Mucosa of descending colon (tissue), 3 donors: ENCODE measurements at places on chromosomes 3 and 15. TPM values are rescaled to one million over a fixed set of nuclear protein-coding genes. Genes with fewer than 3 reads are reported as not detected.

DNA sequence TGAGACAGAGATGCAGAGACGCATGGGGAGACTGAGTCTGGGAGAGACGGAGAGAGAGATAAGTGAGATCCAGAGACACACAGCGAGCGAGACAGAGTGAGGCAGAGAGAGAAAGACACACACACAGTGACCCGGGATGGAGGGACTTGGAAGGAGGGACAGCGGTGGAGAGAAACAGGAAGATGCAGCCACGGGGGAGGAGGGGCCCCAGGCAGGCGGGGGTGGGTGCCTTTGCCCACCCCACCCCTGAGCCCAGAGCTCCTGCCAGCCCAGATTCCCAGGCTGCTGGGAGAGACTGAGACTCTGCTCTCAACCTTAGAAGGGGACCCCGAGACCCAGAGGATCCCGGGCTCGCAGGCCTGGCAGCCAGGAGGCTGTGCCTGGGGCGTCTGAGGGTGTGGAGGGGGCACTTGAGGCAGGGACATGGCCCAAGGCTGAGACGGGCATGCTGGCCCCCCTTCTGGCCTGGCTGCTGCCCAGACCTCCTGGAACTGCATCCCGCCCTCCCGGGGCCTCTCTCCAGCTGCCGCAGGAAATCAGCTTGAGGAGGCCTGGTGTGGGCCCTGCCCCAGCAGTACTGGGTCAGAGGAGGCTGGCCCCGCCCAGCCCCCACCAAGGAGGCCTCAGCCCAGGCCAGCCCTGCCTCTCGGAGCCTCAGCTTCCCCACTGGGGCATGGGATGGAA, 18.1 kb downstream of the H1-8 start:
- peak; percentile 59 for DNase-seq

DNA sequence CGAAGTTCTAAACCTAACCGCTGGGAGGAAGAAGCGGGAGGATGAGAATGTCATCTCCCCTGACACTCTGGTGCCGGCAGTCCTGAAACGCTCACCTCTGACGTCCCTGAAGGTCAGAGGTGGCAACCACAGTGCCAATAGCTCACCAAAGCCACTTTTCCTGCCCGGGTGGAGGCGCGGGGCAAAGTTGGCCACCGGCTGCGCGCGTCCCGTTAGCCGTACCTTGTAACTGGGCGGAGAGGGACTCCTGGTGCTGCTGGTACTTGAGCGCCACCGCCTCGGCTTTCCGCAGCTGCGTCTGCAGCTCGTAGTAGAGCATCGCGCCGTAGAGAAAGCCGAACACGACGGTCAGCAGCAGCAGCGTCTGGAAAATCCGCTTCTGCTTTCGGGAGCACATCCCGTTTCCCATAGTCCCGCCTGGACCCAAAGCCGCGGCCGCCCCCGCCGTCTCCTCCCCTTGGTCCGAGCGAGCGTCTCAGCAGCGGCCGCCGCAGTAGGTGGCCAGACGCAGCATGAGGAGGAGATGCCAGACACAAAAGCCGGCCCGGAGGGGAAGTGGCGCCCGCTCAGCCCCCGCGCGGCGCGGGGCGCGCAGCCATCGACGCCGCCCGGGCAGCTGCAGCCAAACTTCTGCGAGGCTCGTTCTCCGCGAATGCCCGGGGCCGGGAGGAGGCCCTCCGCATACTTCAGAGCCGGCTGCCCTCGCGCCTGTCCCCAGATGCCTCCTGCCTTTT, 680 bp downstream of the GOLIM4 start:
- peak; percentile 83 for DNase-seq

The OPA1 gene
- total RNA-seq = 90.8 TPM

DNA sequence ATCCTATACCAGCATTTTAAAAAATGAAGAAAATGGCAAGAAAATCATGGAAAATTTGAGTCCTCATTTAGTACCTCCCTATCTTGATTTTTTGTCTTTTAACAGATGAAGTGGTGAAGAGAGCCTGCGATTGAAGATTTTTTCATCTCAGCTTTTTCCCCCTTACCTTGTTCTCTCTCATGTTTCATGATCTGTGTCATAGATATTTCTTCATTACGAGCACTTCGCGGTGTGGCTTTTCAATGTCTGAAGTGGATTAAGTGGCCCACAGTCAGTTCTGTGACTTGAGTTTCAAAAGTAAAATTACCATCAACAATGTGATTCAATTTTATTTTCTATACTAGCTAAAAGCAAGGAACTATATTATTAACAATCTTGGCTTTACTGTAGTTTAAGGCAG, 147.2 kb downstream of the FNDC3B start:
- no peak for DNase-seq

- DNase-seq = no peak
Measured at GRCh38 chr15:51727141-51727897, 10.1 kb downstream of the LYSMD2 start.

- no peak for DNase-seq
Measured at GRCh38 chr3:191070762-191071403, 128.2 kb upstream of the OSTN start.

The DNAH12 gene
- total RNA-seq = 0.26 TPM

The DNAH1 gene
- 25.9 TPM for total RNA-seq

The ZMYND10 gene
- 0.60 TPM for total RNA-seq

The EPHB3 gene
- 14.1 TPM for total RNA-seq

- no peak for DNase-seq
Measured at GRCh38 chr3:173789530-173790162, 392.1 kb downstream of the NLGN1 start.

DNA sequence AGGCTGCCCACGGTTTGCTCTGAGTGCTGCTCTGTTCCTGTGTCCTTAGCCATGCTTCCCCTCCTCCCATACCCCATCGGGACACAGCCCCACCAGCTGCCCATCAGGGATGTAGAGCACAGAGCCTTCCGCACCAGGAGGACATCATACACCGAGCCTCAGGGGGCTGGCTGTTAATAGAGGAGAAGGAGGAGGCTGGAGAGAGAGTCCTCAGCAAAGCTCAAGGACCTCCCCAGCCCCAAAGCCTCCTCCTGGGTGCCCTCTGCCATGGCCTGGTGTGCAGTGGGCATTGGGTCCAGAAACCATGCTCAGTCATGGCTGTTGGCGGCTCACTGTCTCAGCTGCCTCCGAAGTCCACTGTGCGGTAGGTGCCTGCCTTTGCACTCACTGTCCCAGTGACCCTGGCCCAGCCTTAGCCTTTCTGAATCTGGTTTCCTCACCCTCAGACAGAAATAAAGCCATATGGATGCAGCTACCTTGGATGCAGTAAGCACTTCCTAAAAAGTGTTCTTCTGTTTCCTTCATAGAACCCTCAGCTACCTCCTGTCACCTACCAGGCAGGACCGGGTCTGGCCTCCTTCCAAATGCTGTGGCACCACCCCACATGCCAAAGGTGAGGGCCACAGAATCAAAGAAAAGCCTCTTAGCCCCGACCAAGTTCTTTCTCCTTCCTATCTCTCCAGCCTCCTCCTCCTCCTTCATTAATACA, 53.9 kb downstream of the ACAD9 start:
- DNase-seq = no peak

The IL17RE gene
- total RNA-seq = 116 TPM

The ALCAM gene
- total RNA-seq = 12.6 TPM

- no peak for DNase-seq
Measured at GRCh38 chr3:196531418-196531817, 16.3 kb upstream of the SMCO1 start.

The CCDC54 gene
- not detected for total RNA-seq

DNA sequence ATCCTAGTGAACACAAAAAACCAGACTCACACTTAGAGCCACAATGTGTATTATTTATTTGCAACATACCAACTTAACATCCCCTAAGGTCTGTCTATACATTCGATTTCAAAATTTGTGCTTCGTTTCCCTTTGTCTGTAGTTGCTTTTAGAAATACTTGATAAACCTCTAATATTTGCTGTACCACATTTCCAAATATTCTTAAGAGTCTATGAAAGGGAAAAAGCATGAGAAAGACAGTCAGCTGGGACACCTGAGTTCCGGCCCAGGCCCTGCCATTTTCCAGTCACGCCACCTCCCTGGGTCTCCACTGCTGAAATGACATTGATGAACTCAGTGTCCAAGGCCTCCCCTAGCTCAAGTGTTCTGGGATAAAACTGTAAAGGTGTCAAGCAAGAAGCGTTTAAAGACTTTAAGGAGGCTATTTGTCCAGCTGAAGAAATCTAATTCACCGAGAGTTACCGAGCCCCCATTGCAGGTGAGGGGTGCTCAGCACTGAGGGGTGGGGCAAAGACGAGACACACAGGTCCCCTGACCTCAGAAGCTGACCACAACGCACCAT, 26.6 kb downstream of the LRRC2 start:
- DNase-seq = no peak

The CPNE9 gene
- not detected for total RNA-seq

DNA sequence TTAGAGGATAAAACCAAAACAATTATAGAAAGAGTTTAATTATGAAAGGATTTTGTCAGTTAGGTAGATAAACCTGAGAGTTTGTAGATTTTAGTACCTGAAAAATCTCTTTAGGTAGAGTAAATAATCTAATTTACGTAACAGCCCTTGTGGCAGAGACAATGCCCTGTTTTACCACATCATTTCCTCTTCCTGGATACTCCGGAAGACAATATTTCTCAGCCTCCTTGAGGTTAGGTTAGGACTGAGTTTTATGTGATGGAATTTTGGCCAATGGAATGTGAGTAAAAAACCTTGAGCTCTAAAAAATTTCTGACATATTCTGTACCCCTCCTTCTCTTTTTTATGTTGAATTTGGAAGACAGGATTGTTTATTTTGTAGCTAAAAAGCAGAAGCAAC, 50.7 kb upstream of the TPRG1 start:
- no peak for DNase-seq

GRCh38 chr3:149657321-149657925, 402 bp downstream of the WWTR1 start:
- DNase-seq = peak; percentile 40

The CHRNA7 gene
- total RNA-seq = 5.3 TPM

DNA sequence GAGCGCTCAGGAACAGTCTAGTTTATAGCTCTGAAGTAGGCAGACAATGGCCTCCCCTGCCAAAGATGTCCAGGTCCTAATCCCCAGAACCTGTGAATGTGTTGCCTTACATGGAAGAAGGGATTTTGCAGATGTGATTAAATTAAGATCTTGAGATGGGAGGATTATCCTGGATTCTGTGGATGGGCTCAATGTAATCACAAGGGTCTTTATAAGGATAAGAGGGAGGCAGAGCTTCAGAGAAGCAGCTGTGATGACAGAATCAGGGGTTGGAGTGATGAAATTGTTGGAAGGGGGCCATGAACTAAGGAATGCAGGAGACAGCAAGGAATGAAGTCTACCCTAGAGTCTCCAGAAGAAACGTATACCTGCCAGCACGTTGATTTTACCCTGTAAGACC, 14.0 kb upstream of the GK5 start:
- DNase-seq = no peak

- no peak for DNase-seq
Measured at GRCh38 chr3:54862526-54862925, 65.3 kb downstream of the LRTM1 start.

- no peak for DNase-seq
Measured at GRCh38 chr15:49622561-49622960, 1.7 kb downstream of the DTWD1 start.

GRCh38 chr3:43644443-43644842, 22.6 kb upstream of the ANO10 start:
- DNase-seq = no peak

- DNase-seq = no peak
Measured at GRCh38 chr3:49386056-49386756, 25.6 kb downstream of the RHOA start.

DNA sequence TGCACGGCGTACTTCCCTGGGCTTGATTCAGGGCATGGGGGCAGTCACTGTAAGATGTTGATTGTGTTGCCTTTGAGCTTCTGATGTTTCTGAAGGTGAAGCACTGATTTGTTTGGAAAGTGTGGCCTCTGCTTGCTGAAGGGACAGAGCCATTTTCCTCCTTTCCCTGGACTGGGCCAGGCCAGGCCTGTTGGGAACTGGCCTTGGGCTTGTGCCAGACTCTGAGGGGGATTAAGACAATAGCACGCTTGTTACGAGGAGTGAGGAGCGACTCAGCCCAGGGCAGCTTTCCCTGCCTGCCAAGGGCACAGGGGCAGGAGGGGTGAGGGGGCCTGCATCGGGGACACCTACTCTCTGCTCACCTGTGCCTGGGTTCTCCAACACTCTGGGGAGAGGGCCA, 42.9 kb downstream of the LINGO1 start:
- DNase-seq = no peak

DNA sequence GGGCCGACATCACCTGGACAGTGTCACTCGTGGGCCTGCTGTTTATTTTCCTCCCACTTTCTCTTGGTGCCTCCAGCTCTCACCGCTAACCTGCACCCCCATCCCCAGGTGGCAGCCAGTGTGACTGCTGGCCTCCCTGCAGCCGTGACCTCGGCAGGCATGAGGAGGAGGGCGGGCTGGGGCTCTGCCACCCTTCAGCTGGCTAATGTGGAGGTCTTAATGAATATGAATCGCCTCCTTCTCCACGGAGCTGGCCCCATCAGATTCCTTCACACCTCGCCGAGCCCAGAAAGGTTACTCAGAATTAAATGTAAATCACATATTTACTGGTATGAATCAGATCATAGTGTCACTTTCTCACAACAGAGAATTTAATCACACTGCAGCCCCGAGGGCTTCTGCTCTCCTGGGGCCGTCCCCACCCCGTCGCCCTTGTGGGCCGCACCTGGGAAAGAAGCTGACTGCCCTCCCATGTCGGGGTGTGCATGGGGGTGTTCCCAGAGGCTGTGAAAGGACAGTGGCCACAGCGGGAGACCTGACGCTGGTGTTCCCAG, 171.1 kb upstream of the TLE3 start:
- DNase-seq = no peak

DNA sequence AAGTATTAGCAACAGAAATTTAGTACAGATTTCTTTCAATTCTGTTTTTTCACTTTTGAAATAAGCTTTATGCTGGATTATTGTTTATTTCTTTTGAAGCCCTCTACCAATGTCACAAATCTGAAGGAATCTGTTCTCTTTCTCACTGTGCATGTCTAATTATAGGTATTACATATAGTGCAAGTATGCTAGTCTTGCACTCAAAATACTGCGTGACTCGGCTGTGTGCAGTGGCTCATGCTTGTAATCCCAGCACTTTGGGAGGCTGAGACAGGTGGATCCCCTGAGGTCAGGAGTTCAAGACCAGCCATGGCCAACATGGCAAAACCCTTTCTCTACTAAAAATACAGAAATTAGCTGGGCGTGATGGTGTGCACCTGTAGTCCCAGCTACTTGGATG, 95.8 kb upstream of the PLAAT1 start:
- DNase-seq = no peak

DNA sequence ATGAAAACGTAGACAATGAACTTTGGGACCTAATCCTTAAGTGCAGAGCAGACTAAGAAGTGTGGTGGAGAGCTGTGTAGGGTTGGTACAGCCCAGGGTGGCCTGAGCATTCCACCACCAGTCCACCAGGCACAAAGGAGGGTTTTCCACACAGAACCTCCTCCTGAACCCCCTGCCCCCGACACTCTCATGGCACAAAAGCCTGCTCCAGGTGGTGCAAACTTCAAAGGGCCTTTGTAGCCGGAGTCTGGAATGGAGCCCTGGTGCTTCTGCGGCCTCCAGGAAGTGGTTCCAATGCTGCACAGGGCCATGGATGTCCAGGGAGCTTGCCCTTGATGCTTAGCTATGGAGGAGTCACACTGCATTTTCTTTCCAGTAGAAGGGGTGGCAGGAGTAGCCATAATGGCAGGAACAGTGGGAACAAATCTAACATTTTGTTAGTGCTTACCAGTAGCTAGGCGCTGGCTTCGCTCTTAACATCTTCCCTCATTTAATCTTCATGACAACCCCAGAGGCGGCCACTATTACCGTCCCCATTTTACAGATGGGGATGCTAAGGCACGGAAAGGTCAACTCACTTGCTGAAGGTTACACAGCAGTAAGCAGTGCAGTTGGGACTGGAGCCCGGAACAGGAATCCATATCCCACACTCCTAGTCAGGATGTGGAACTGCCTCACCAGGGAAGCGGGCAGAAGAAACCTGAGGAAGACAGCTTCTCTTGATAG, 68.6 kb downstream of the LRIG1 start:
- DNase-seq = no peak
